Activated CD4-positive, CD25-positive, alpha-beta regulatory T cell treated with anti-CD3 and anti-CD28 coated beads, Interleukin-2, amount 50 U/mL, for 24 hours (primary cell): ENCODE measurements at places on chromosomes 5 and 9.

- ATAC-seq = peak; percentile 86
Measured at GRCh38 chr9:112074250-112075008, 100.7 kb downstream of the SUSD1 start.

- no peak for ATAC-seq
Measured at GRCh38 chr5:78505860-78506259, 142.7 kb downstream of the LHFPL2 start.

DNA sequence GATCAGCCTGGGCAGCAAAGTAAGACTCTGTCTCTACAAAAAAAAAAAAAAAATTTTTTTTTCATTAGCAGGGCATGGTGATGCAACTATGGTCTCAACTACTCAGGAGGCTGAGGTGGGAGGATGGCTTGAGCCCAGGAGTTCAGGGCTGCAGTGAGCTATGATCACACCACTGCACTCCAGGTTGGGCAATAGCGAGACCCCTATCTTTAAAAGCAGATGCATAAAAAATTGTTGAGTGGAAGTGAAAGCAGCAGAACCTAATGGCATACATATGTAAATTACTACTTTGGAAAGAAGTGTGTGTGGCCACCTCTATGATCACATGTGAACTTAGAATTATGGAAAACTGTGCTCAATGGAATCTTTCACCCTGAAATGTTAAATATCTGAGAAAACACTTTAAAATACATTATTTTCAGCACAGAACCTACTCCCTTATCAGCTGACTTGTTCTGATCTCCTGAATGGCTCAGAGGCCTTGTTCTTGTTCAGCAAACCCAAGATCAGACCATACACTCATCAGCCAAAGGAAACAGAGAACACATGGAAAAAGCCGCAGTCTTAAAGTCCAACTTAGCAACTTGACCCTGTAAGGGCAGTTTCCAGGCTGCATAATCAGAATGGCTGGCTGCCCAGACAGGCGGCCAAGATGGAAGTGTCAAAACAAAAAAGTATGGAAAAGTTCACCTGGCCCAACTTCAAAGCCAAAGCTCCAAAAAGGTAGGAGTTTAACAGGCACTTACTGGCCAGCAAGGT lies 56.5 kb downstream of the SIL1 start:
- ATAC-seq = no peak

DNA sequence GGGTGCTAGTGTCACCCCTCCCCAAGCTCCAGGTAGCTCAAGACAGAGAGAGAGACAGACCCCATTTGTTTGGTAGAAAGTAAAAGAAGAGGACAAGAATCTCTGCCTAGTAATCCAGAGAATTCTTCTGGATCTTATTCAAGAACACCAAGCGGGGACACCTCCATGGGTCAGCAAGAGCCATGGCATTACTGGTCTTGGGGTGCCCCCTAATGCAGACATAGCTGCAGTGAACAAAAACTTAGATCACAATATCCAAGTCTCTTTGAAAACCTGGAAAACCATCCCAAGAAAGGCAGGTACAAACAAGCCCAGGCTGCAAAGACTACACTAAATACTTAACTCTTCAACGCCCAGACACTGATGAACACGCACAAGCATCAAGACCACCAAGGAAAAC lies 29.9 kb upstream of the PDE4D start:
- no peak for ATAC-seq

- no peak for ATAC-seq
Measured at GRCh38 chr5:150186137-150186536, 3.7 kb upstream of the SLC6A7 start.

GRCh38 chr5:59724482-59725391 lies 168.8 kb downstream of the PDE4D start:
- ATAC-seq = no peak

- no peak for ATAC-seq
Measured at GRCh38 chr9:128153947-128154695, 4.9 kb downstream of the LCN2 start.

DNA sequence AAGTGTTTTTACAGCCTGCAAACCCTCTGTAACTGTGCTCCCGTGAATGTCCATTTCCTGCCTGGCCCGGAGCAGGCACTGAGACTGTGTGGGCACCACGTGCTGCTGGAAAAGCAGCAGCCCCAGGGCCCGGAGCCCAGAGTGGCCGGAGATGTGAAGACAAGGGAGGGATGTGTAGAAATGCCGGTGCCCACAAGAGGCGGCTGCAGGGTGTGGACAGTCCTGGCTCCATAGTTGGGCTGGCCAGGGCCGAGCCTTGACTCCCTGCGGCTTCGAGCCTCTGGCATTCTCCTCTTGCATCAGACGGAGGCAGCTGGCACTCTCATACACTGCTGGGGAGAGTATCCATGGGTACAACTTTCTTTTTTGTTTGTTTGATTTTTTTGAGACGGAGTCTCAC lies 13.2 kb upstream of the GFPT2 start:
- ATAC-seq = no peak

GRCh38 chr9:113641100-113641885 lies 177.8 kb downstream of the RGS3 start:
- ATAC-seq = no peak

DNA sequence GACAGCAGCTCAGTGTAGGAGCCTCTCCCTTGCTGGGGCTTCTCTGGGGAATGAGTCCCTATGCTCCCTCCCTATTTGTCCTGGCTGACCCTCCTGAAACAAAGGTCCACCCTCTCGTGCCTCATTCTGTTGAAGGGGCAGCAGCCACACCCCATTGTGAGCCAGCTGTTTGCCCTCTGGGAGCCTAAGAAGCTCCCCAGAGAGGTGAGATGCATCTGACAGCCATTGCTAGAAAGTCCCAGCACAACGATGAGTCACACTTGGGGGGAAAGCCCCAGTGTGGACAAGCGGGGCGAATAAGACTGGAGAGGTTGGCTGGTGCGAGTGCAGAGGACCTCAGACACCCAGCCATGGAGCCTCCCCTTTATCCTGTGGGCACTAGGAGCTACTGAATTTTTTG lies 101.4 kb downstream of the PPARGC1B start:
- ATAC-seq = peak; percentile 91

DNA sequence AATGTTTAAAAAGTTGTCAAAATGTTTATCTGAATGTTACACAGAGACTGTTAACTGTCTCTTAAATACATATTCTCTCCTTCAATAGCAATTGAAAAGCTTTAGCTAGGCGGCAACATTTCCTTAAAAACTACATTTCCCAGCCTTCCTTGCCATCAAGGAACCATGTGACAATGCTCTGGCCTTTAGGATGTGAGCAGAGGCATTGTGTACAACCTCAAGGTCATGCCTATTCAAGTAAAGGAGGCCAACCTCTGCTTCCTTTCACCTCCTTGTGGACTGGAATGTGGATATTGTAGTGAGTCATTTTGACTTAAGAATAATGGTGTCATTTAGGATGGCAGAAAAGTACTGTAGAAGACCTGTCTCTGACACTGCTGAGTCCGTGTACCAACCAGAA lies 23.7 kb upstream of the MROH2B start:
- ATAC-seq = no peak

DNA sequence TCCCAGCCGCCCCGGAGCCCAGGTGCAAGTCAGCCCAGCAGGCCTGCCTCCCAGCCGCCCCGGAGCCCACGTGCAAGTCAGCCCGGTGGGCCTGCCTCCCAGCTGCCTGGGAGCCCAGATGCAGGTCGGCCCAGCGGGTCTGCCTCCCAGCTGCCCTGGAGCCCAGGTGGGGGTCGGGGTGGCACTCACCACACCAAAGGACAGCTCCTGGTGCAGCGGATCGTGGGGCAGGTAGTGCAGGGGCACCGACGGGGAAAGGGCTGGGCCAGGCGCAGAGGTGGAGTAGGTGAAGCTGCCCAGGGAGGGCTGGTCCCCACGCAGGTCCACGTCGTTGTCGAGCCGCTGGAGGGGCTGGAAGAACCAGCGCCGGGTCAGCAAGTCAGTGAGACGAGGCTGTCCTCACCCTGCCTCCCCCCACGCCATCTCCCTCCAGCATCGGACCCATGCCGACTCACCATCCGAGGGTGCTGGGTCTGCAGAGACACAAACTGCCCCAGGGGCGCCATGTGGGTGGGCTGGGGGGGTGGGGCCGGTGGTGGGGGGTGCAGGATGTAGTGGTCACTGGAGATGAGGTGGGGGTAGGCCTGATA lies 6.7 kb downstream of the RNF44 start:
- no peak for ATAC-seq

GRCh38 chr5:1751864-1752822 lies 47.5 kb downstream of the MRPL36 start:
- ATAC-seq = no peak

DNA sequence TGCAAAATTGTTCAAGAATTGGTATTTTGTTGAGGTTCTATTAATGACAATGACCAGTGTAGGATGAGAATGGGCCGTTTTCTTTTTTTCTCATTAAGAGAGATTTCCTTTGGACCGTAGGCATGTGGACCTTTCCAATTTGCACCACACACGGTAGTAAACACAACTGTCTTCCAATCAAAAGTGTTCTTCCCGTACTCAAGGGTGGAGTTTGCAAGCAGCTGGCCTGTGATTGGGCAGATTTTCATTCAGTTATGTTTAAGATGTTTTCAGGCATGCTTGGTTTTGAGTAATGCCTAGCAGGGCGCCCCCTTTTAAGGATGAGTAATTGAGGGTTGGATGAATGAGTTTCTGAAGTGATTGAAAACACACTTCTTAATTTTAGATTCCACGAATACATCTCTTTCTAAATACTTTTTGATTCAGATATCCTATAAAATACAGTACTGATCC lies 2.5 kb downstream of the KDM3B start:
- ATAC-seq = peak; percentile 77

- ATAC-seq = no peak
Measured at GRCh38 chr5:64693636-64694035, 3.3 kb downstream of the SHISAL2B start.

- no peak for ATAC-seq
Measured at GRCh38 chr9:4506490-4506889, 16.2 kb downstream of the SLC1A1 start.

DNA sequence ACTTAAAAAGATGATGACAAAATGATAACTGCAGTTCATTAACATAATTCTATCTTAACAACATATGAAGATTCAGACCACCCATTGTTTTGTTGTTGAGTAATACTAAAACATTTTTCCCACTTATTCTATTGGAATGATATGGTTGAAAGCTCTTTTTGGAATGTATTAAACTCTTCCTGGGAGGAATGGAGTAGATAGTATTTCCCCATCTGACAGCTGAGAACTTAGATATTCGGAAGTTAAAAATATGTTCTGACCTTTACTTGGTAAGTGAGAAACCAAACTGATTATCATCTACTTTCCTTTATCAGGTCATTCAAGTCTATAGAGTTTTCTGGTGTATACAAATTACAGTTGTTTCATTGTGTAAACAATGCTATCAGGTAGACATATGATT lies 452.9 kb downstream of the CSNK1G3 start:
- ATAC-seq = no peak

DNA sequence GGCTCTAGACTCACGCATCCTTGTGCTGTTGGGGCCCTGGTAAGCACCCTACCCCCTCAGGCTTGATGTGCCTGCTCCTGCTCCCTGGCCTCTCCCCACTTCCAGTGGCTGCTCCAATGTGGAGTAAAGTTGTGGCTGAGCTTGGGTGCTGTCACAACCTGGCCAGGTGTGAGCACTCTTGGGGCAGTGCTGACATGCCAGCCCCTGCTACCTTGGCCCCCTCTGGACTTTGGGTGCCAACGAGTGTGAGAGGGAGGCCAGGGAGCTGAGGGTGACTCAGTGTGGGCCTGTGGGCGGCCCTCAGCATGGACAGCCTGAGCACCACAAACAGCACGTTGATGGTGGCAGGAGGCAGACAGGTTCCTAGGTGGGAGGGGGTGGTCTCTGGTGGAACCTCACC lies 870.2 kb upstream of the C9orf72 start:
- no peak for ATAC-seq

DNA sequence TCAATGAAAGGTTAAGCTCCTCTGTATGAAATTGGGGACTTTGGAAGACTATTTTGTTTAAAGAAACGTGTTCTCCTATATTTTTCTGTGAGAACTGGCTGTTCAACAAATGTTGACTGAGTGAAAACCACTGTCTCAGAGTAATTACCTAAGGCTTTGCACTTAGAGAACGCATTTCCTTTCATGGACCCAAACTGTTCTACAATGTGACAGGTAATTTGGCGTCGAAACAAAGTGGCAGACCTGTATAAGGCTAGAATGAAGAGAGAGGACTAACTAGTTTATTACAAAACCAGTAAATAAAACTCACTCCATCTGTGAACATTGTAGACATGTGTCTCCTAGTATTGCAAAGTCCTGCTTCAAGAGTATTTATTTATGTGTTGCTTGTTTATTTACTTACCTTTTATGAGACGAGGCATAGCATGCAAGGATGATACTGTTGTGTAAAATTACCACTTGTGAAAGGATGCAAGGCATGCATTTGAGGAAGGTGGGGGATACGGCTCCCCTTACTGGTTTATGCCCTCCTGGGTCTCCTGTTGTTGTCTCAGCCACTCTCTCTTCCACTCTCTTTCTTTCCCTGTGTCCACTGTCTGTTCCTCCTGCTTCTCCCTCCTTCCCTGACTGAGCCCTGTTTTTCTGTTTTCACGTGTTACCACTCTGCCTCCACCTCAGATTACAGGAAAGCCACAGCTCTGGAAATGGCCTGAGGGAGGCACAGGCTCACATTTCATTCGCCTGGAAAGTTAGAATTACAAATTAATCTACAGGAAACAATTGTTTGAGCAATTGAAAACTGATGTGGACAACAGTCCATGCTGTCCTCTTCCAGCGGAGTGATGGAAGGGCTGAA lies 444.0 kb upstream of the ZNF608 start:
- no peak for ATAC-seq

- ATAC-seq = no peak
Measured at GRCh38 chr9:132185073-132186009, 23.5 kb downstream of the NTNG2 start.
